ENCODE measurements at places on chromosomes 4 and X.

DNA sequence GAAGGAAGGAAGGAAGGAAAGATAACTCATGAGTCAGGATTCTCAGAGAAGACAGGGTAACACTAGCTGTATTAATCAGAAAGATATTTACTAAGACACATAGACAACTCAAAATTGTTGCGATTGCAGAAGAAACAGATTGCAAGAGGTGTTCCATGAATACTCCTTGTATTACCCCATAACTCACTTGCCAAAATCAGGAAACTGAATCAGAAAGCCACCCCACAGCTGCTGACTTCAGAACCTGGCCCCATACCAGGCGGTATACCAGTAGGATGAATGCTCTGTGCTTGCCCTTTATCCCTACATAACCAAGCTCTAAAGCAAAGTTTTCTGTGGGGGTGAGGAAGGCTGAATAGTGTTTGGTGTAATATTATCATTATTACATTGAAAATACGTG lies 468.5 kb downstream of the IQCM start:
- DNase-seq = no peak

DNA sequence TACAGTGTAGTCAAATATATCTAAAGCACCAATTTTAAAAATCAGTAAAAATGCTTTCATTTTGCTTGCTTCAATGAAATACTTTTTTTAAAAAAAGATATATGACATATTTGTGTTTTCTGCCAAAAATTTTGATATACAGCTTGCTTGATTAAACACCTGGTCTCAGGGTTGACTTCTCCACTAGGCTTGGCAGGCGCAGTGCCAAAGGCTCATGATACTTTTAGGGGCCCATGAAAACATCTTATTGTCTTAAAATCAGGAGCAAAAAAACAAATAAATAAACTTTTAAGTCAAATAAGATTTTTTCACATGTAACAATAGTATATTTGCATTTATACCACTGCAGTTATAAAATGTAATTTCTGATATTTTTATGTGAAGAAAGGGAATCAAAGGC lies 95.6 kb downstream of the ADGRA3 start:
- no peak for DNase-seq

GRCh38 chr4:84578540-84579402 lies 4.2 kb upstream of the CDS1 start:
- no peak for DNase-seq

- no peak for DNase-seq
Observed at GRCh38 chr4:154958621-154959358, 177.7 kb downstream of the RBM46 start.

DNA sequence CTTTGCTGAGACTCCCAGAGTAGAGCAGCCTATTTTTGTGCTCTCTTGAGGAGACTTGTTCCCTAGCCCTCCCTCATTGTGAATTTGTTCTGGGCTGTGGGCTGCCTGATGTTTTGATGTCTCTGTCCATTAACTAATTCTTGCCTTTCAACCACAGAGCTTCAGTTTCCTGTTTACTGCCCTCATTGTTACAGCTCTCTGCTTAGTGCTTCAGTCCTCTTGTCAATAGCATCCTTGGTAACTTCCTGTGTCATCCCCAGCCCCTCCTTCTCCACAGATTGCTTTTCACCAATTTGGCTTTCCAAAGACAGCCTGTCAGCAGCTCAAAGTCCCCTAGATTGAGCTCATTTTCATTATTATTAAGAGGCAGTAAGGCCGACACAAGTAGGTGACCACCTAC lies 69.9 kb downstream of the COX7B2 start:
- DNase-seq = no peak

- no peak for DNase-seq
Observed at GRCh38 chr4:1554876-1555265, 129.2 kb downstream of the FAM53A start.

DNA sequence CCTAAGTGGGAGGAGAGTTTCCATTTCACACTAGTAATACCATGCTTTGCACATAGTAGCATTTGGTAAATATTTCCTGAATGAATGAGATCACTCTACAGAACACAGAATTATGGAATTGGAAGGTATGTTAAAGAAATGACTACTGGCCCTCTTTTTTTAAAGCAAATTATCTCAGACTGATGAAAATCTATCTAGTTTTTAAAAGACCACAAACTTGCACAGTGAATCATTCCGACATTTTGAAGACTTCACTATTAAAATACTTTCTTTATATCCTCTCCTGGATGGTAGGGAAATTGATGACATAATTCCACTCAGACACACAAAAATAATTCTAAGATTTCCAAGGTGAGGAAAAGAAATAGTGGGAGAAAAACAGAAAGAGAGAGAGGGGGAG lies 68.4 kb upstream of the ETNPPL start:
- no peak for DNase-seq

DNA sequence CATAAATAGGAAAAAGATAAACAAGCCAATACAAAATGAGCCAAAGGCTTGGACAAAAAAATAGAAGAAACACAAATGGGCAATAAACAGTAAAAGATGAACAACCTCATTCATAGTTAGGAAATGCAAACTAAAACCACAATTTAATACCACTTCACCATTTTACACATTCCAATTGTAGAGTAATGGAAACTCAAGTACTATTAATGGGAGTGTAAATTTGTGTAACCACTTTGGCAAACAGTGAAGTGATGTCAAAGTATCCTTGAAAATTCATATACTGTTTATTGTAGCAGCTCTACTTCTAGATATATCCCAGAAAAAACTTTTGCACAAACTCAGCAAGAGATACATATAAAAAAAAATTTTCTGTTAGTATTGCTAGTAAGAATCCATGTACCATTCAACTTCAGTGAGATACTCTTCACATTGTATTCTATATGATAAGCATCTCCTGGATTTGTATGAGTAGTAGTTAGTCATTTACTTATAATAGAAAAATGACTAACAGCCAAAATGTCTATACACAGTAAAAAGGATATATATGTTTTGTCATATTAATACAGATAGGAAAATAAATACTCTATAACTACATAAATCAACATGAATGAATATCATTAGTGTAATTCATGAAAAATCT lies 229.8 kb downstream of the DKK2 start:
- DNase-seq = no peak

GRCh38 chrX:68826113-68826980 lies 2.5 kb upstream of the EFNB1 start:
- DNase-seq = no peak

DNA sequence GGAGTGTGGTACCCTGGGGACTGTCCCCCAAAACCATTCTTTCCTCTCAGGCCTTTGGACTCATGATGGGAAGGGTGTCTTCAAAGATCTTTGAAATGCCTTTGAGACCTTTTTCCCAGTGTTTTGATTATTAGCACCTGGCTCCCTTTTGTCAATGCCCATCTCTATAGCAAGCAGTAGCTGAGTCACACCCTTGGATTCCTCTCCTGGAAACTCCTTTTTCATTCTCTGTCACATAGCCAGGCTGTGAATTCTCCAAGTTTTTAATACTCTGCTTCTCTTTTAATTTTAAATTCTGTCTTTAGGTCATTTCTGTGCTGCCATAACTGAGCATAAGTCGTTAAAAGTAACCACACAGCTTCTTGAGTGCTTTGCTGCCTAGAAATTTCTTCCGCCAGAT lies 29.7 kb downstream of the IL21 start:
- DNase-seq = no peak

DNA sequence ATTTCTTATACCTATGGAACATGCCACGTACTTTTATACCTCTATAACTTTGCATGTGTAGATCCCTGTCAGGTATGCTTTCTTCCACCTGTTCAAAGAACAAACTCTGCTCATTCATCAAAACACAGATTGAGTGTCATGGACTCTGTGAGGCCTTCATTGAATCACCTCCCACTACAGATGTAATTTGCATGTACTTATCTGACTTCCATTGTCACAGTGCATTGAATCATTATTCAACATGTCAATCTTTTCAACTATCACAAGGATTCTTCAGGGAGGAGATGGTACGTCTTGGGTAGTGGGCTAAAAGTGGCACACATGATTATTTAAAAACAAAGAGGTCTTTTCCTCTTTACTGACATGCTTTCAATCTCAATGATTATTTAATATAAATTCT lies 24.1 kb downstream of the SPOCK3 start:
- no peak for DNase-seq

DNA sequence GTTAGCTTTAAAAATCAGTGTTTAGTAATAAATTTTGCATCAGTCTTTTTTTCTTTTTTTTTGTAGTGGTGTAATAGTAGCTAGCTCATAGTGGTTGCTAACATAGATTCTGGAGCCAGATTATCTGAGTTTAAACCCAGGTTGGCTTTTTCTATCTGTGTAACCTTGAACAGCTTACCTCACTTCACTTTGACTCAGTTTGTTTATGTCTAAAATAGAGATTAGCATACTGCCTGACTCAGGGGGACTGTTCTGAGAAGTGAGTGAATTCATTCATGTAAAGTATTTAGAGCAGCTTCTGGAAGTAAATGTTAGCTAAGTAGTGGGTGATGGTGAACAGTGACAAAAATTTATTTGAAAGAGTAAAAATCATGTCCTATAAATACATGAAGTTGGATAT lies 32.9 kb downstream of the CPEB2 start:
- DNase-seq = no peak

GRCh38 chr4:102439812-102440211 lies 61.3 kb upstream of the NFKB1 start:
- no peak for DNase-seq

- no peak for DNase-seq
Observed at GRCh38 chr4:165810726-165811125, 62.3 kb upstream of the TLL1 start.

DNA sequence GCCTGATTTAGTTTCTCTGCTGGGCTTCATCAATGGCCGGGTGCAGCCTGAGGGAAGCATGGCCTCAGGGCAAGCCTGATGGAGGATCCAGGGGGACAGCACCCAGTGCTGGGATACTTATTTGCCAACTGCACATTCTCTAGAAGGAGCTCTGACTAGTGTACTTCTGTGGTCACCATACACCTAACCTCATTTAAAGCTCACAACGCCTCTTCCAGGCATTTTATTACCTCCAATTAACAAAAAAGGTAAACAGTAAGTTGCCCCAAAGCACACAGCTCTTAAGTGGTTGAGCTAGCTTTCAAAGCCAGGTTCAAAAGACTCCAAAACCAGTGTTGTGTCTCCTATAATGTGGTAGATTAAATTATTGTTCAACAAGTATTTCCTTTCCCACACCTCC lies 26.8 kb upstream of the ATXN3L start:
- DNase-seq = no peak

DNA sequence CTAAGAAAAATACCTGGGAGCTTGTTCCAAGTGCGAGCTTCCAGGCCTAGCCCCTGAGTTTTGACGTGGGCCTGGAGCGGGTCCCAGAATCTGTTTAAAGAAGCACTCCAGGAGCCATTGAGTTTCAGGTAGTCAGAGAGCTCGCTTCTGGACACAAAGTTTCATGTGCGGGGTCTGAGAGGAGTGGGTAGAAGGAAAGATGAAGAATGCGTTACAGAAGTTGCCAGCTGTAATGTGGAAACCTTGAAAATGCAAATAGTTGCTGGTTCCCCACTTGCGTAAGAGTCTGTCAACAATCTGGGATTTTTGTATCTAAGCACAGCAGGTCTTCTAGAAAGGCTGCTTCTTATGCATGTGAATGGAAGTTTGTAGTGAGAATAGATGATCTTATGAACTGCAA lies 77.5 kb upstream of the CLCN4 start:
- no peak for DNase-seq

- no peak for DNase-seq
Observed at GRCh38 chr4:176569301-176569700, 223.4 kb downstream of the VEGFC start.
